ENCODE measurements at places on chromosomes 4 and X.

GRCh38 chrX:30735839-30736238 lies 82.6 kb downstream of the GK start:
- no peak for DNase-seq

GRCh38 chr4:182145334-182145905 lies 97.8 kb upstream of the TENM3 start:
- DNase-seq: no peak

GRCh38 chr4:176193126-176193525 lies 2.3 kb downstream of the SPATA4 start:
- DNase-seq: no peak

DNA sequence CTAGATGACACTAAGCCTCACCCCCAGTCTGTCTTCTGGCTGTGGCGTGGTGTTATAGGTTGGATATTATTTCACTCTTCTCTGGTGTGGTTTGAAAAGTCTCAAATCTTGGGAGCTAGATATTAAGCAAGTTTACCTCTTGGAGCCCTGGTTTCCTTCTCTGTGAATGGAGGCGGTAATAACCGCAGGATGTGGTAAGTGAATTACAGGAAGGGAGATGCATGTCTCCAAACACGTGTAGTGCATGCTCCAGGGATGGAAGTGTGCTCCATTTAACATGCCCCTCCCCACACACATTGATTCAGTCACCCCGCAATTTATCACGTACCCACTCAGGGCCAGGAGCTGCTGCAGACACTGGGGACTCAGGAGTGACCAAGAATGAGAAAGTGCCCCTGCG lies 4.9 kb downstream of the ZNF275 start:
- no peak for DNase-seq

DNA sequence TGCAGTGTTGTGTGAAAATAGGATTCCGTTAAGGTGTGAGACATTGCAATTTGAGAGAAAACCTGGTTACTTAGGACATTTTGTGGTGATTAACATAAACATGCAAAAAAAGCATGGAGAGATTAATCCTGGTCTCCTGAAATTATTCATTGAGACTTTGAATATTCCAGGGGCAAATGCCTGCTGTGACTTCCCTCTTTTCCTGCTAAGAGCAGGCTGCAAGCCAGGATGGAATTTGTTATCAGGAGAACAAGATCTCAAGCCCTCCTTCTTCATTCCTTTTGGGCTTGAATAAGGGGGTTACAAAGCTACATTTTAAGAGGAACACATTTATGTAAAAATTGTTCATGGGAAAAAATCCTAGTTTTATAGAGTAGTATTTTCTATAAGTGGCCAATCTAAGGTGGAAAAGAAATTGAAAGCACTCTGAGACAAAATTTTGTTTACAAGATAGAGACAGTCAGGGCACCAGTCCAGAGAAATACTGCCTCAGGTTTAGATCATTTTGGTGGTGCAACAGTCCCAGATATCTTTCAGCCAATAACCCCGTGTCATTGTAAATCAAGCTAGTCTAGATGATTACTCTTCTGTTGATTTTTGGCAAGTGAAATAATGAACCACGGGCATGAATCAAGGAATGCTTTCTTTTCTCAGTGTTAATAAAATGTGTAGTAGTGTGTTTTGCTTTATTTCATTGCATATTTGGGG lies 1528.3 kb upstream of the AGA start:
- no peak for DNase-seq

DNA sequence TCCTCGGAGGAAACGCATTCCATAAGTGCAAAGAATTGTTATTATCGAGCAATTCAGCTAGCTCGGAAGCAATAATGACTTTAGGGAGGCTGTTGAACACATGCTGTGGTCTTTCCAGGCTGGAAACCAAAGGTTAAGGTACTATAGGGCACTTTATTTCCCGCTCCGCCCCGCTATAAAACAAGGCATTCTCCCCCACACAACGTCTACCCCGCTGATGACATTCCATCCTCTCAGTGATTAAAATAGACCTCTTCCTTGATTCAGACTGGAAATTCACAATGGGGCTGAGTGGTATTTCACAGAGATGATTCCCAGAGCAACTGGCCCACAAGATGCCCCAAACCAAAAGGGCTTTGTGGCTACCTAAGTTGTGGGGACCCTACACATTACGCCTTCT lies 196.4 kb downstream of the STIM2 start:
- DNase-seq: no peak

GRCh38 chr4:26197018-26197779 lies 123.6 kb upstream of the RBPJ start:
- no peak for DNase-seq

- no peak for DNase-seq
Observed at GRCh38 chrX:17706676-17707075, 30.6 kb upstream of the SCML1 start.

- DNase-seq: no peak
Observed at GRCh38 chrX:276581-277201, 4.5 kb upstream of the PLCXD1 start.

GRCh38 chr4:38180456-38180855 lies 220.3 kb downstream of the PTTG2 start:
- DNase-seq: peak; percentile 15

DNA sequence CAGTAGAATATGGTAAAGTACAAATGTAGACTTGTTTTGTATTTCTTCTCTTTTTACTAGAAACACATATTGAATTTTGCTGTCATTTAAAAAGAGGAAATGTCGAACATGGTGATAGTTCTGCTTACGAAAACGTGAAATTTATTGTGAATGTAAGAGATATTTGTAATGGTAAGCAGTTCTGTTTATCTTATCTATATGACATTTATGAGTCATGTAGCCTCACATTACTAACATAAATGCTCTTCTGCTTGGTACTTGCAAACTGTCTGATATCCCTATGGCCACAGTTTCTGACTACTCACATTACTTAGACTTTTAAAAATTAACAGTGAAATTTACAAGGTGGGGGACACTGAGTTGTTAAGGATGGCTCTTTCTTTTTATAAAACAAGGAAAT lies 57.9 kb downstream of the PASD1 start:
- no peak for DNase-seq

DNA sequence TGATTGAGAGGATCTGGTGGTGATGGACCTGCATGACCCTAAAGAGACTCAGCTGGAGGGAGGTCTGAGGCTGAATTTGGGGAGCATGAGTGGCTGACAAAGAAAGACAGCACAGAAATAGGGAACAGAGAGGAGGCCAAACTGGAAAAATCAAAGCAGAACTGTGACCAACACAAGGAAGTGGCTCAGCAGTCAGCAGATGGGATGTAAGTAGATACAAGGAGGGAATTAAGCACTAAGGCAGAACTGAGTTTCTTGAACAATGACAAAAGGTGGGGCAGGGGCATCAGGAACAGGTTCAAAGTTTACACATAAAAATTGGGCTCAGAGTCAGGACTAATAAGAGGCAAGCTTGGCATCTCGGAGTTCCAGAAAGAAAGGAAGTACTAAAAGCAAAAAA lies 144.3 kb upstream of the KLF3 start:
- no peak for DNase-seq

- no peak for DNase-seq
Observed at GRCh38 chr4:148116969-148117368, 325.2 kb downstream of the NR3C2 start.

- DNase-seq: peak; percentile 23
Observed at GRCh38 chrX:13357925-13358324, 38.1 kb upstream of the ATXN3L start.

DNA sequence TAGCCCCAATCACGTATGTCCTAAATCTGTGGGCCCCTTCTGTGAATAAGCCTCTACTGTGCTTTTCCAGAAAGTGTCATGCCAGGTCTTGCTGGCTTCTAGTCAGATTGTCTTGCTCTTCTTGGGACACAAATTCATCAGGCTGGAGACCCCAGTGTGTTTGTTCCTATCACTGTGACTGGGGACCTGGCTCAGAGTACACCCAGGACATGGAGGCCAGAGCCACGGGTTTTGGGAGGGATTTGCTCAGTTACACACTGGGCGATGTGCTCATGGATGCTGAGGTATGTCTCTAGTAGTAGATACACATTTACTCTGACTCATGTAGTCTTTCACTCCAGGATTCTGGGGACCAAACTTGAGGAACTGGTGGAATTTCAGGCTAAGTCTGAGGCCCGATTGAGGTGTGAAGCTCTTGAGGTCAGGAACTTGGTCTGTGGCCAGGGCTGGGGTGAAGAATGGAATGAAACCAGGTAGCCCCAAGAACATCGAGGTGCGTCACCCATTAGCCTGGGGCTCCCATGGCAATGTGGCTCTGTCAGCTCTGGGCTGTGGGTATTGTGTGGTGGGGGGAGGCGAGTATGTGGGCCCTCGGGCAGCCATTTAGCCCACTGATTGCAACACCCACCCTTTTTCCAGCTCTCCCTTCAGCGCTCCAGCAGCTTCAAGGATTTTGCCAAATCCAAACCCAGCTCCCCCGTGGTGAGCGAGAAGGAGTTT lies 7.7 kb downstream of the SASH3 start:
- no peak for DNase-seq

DNA sequence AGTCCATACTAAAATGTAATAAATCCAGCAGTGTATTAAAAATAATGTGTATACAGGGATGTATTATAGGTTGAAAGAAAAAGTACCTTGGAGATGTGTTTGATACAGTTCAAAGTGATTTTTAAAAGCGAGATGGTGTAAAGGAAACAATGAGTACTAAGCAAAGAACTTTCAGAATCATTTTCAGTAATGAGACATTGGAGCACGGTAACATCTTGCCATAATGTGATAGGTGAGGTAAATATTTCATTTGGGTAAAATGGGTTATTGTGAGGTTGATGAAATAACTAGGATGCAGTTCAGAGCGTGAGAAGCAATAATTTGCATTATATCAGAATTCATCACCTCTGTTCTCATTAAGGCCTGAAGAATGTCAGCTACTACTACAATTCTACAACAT lies 25.9 kb downstream of the EIF2S3 start:
- DNase-seq: no peak

DNA sequence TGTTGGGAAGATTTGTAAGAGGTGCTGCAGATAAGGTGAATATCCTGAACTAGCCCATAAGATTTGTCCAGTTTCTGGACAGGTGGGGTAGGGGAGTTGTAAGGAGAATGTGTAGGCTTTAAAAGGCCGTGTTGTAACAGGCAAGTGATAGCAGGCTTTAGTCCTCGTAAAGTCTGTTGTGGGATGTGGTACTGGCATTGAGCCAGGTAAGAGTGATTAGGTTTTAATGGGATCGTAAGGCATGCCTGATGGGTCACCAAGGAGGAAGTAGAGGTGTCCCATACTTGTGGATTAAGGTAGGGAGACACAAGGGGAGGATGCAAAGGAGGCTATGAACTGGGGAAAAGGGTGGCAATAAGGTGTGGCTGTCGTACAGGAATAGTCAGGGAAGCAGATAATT lies 256.9 kb upstream of the DKK2 start:
- DNase-seq: no peak

DNA sequence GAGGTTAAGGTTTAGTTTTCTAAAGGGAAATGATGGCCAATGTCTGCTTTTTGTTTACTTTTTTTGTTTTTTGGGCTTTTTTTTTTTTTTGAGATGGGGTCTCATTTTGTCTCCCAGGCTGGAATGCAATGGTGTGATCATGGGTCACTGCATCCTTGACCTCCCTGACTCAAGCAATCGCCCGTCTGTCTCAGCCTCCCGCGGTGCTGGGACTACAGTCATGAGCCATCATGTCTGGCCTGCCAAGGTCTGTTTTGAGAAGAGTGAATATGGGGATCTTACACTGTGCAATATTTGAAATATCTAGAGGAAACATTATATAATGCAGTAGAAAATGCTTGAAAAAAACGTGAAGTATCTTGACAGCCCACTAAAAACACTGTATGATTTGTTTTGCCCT lies 162.5 kb downstream of the GASK1B start:
- DNase-seq: no peak

- no peak for DNase-seq
Observed at GRCh38 chrX:50905334-50905733, 5.2 kb upstream of the BMP15 start.

DNA sequence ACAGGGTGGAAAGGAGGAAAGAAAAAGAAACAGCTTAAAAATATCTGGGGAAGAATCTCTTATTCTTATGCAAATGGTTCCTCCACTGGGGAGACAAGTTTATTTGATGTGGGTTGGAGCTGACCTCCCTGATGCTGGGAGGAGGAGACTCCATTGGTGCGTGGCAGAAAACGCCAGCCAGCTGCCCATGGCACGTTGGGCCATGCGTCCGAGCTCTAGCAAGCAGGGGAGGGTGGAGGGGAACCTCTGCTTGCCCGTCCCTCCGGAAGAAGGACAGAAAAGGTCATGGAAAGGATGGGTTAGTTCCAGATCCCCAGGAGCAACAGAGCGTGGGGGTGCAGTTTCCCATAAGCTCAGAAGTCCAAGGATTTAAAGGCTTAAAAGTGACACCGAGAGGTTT lies 210.4 kb downstream of the KLHL4 start:
- no peak for DNase-seq

- no peak for DNase-seq
Observed at GRCh38 chrX:153688911-153689590, 1.3 kb downstream of the SLC6A8 start.

- DNase-seq: no peak
Observed at GRCh38 chr4:146105464-146105863, 70.1 kb upstream of the LSM6 start.

- DNase-seq: no peak
Observed at GRCh38 chrX:129930941-129931410, 25.0 kb downstream of the UTP14A start.

DNA sequence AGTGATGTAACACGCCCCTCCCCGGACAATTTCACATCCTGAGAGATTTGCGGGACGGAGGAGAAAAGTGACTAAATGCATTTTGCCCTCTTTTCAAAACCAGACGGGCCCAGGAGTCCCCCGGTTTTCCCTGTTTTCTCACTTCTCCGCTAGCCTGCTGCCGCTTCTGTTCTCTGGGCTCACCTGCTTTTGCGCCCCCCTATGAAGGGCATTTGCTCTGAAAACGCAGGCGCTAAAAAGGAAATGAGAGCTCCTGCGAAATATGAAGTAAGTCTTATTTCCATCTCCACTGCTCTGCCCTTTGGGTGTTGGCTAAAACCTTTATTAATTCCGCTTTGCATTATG lies 613 bp upstream of the TMEM47 start:
- no peak for DNase-seq

DNA sequence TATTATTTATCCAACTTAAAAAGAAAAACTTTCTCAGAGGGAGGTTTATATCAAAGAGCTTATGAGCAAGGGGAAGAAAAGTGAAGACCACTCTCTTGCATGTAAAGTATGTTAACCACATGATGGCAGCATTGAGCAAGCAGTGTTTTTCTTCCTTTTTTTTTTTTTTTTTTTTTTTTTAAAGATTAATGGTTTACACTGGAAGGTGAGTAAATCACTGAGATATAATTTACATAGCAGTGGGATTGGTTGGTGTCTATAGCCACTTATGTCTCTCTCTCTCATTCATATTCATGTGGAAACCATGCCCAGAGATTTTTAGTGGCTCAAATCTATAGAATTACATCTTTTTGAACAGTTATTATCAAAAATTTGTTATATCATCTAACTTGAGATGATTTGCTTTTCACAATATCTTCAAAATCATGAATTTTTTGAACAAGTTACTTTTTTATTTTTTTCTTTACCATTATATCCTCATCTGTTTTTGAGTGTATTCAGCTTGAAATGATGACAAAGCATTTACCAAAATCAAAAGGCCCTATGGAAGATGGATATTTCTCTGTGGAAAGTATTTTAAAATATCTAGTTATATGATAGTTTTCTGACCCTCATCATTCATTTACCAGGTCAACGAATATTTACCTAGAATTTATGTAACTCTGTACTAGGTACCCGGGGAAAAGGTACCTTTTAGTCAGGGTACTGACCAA lies 31.6 kb downstream of the MTHFD2L start:
- DNase-seq: no peak

Data from NCI-H748 treated with DMSO at 0.1 percent for 48 hours (cell line).